ENCODE measurements at places on chromosomes 2 and 18.

GRCh38 chr2:18845854-18846445 is 256.6 kb upstream of the NT5C1B start:
- DNase-seq: no peak

DNA sequence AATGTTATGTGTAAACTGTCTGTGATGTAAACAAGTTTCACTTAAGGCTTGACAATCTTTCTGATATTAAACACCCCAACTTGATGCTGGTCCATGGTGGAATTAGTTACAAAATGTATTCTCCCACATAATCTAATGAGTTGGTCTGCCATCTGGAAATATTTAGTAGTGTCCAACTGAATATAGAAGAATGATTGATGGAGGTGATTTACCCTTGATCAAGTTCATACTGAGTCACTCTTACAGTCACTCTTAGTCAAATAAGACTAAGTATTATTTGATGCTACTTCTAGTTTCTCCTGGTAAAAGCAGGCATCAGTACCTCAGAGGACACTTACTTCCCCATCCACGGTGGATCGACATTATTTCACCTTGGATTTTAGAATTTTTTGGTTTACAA is 198.1 kb downstream of the SATB2 start:
- DNase-seq: no peak

GRCh38 chr18:61466736-61467135 is 133.5 kb downstream of the CDH20 start:
- DNase-seq: no peak

- no peak for DNase-seq
Observed at GRCh38 chr18:49177812-49178211, 227.0 kb upstream of the SMAD7 start.

DNA sequence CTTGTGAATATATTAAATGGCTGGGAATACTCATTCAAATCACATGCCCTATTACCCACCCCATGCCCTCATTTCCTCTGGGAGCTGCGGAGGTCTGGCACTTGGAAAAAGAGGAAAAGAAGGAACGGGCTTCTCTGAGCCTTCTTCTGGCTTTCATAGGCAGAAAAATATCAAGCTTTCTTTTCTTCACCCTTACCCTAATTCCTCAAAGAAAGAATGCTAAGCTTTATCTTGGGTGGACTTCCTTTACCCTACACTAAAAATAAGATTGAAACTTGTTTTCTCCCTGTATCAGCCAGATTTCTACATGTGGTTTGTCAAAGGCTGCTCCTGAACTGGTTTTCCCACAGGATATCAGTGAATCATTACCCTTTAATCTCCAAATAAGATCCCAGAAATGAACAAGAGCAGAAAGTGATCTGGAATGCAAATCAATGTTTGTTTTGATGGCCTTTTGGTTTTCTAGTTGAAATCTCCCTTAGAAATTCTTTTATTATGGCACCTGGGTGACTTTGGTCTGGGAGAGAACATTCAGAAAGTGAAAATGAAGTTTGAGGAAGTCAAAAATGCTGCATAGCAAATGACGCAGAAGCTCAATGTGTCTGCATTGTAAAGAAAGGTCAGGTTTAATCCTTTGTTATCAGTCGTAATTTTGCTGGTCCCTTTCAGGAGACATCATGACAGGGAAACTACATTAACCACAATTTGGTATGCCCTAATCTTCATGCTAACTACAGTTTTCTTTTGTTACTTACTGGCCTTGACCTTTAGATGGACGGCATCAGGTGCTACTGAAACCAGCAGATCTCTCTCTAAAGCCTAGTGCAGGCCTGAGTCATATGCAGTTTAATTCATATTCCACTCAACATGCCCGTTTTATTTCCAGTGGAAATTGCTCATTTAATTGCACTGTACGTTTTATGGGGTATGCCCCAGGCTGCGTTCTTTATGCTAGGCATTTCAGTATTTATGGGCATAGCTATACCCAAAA is 46.6 kb upstream of the HNRNPA3 start:
- peak; percentile 64 for DNase-seq

GRCh38 chr2:103361712-103362111 is 599.9 kb downstream of the TMEM182 start:
- DNase-seq: no peak

- DNase-seq: no peak
Observed at GRCh38 chr2:180676520-180677025, 303.8 kb upstream of the UBE2E3 start.

DNA sequence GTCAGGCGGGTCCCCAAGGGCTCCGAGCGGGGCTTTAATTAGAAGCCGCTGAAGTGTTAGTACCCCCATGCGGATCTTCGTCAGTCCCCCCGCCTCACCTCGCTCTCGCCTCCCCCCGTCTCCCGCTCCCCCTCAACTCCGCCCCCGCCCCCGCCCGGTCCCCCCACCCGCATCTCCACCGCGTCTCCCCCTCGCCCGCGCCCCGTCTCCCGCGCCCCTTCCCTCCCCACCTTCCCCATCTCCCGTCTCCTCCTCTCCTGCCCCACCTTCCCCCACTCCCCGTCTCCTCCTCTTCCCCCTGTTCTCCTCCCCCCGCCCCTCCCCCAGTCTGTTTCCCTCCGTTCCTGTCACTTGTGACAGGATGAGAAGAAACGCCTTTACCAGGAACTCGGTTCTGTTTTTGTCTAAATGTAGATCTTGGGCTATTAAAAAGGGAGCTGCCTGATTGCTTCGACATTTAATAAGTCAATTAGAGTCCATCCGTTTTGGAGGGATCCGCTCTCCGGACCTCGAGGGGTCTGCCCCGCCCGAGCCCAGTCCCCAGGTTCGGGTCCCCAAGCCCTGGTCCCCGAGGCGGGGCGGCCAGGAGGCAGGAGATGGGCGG is 969 bp upstream of the ALKAL2 start:
- no peak for DNase-seq

DNA sequence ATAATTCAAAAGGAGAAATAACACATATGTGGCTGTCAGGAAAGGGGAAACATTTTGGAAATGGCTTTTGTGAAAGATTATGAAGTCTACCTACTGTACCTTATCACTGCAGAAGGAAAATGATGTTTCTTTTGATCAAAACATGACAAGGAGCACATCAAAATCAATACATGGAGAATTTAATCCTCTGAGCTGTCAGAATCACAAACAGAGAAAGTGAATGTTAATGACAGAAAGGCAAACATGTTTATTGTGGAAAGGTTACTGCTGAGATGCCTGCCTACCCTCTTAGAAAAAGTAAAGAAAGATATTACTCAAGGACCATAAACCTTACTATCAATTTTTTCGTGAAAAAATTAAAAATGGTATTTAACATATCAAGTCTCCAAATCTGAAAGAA is 794.5 kb upstream of the GYPC start:
- no peak for DNase-seq

- DNase-seq: no peak
Observed at GRCh38 chr18:58362027-58362575, 266.8 kb downstream of the ALPK2 start.

- DNase-seq: peak; percentile 33
Observed at GRCh38 chr2:112048887-112049286, 6.2 kb upstream of the TMEM87B start.

DNA sequence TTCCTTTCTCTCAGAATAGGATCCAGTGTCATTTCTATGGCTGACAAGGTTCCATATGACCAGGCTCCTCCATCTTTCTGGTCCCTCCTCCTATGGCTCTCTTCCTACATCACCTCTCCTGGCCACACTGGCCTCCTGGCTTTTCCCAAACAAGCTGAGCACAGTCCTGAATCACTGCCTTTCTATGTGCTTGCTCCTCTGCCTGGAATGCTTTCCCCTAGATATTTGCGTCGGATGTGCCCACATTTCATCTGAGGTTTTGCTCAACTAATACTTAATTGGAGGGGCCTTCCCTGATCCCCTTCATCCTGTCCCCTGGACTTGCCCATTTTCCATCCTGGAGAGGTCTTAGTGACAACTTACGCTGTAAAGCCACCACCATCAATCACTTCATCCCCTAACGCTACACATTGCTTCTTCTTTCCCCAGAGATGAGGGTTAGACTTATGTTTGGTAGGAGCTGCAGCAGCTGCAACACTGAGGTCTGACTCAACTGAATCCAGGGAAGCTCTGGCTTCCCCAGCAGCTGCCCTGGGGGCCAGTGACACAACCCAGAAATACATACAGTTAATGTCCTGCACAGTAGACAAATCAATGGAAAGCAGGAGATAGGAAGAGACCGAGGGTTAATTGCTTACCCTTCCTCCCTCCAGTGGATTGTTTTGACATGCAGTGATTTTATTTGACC is 42.9 kb downstream of the QPCT start:
- no peak for DNase-seq

All from PC-9 (cell line).